Breast epithelium (tissue), 4 donors: ENCODE measurements at places on chromosomes 4 and X.

DNA sequence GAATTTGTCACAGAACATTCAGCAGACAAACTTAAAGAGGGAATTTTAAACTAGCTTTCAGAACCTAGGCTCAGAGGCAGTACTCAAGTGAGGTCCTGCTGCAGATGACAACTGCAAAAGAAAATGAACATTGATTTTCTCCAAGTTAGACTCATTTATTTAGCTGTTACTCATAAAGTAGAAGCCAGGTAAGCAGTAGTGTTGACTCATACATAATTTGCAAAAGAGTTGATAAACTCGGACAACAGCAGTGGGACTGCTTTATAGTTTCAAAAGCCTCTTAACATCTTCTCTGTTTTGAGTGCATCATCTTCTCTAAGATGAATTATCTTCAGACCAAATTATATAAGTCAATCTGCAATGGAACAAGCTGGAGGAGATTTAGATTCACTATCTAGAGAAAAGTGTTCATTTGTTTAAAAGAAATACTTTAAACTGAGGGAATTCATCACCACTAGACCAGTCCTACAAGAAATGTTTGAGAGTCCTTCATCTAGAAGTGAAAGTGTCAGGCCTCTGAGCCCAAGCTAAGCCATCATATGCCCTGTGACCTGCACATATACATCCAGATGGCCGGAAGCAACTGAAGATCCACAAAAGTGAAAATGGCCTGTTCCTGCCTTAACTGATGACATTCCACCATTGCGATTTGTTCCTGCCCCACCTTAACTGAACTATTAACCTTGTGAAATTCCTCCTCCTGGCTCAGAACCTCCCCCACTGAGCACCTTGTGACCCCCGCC is 49.5 kb downstream of the COQ2 start:
- DNase-seq = no peak

- DNase-seq = no peak
These were observed 2.3 kb upstream of the SOWAHD start for GRCh38 chrX:119755981-119756533.

- DNase-seq = no peak
These were observed 92.7 kb upstream of the ARX start for GRCh38 chrX:25108481-25108880.

- no peak for DNase-seq
These were observed 35.4 kb upstream of the HPSE start for GRCh38 chr4:83369831-83370639.

DNA sequence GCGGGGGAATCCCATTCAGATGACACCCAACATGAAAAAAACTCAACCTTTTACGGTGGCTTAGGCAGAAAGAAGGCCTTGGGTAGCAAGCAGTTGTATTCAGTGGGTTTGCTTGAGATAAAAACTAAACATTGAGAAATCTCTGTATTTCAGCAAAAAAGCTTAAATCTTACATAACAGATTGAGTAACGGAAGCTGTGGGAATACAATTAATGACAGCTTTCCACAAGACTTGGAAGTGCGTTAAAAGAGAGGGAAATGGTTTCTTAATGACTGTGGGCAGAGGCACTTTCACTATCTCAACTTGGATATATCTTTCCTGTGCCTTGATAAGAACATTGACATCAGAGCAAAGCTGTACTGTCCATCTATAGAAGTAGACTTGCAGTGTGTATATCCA is 418.5 kb upstream of the HS3ST1 start:
- DNase-seq = no peak

DNA sequence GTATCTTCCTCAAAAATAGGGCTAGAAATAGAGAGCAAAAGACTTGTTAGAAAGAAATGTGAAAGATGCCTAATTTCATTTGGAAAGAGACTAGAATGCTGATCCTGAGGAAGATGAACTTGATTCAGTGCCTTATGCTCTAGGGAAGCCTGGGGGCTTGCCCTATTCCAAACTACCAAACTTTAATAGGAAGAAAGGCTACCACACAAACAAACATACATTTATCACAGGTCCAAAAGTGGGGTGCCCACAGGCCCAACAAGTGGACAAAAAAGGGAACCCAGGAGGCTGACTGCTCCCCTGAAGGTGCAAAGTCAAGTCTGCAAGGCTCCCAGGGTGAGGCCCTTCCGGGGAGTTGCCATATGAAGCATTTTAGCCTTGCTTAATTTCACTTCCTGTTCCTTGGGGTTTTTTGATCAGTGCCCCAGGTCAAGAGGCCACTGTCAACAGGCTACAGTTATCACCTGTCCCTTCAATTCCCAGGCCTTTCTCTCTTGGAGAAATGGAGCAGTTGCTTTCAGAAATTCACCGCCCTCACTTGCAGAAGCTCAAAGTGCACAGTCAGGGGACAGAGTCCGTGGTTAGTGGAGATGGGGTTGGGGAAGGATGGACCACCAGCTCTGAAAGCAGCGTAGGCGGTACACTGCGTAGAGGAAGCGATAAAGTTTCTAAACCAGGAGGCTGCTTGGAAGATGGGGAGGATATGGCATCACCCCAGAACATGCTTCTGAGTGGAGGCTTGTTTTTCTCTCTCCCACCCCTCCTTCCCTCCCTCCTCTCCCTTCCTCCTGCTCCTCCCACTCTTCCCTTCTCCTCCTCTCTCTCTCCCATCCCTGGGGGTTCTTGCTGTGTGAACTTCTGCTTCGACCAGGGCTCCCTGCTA is 36.4 kb downstream of the TMEM154 start:
- no peak for DNase-seq

DNA sequence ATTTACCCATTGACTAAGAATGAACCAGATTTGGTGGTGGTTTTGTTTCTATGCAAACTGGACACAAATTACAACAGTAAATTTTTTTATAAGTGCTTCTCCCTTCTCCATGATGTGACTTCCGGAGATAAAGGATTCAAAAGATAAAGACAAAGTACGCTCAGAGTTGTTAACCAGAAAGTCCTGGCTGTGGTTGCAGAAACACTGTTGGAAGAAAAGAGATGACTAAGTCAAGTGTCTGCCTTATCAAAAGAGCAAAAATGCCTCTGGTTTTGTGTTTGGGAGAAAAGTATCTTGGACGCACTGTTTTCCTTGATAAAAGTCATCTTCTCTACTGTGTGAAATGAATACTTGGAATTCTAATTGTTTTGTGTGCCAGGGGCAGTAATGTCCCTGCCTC is 213.4 kb downstream of the GC start:
- DNase-seq = no peak

- DNase-seq = no peak
These were observed 150.9 kb downstream of the SPCS3 start for GRCh38 chr4:176470671-176471070.

DNA sequence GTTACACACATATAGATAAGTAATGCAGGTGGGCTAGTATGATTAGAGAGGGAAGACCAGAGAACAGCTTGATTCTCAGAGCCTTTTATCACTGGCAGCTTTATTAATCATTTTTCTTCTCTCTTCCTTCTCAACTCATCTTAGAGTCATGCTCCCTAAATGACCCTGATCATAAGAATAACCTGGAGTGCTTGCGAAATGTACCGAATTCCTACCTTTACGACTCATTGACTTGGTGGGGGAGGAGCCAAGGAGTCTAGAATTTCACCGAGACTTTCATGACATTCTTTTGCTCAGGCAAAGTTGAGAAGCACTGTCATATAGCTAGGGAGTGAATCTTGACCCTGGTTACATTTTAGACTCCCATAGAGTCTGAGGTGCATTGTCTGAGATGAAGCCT is 298.9 kb upstream of the PUDP start:
- DNase-seq = no peak

DNA sequence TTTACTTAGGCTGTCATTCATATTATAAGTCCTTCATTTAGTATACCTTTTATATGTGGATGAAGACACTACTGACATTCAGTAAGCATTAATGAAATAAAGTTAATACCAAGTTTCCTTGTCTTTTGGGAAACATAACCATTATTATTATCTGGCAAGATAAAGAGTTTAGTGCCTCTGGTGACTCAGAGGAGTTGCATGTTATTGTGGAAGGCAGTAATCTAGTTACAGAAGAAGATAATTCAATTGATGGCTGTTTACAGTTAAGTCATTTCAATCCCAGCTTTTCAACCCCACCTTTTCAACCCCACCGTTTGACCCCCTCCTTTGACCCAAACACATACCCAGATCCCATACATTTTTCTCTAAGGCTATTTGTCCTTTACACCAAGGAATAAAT is 143.8 kb downstream of the FANCB start:
- DNase-seq = no peak

GRCh38 chr4:2412885-2413716 is 5.3 kb downstream of the ZFYVE28 start:
- DNase-seq = peak; percentile 67

GRCh38 chr4:74435296-74435695 is 9.6 kb upstream of the AREG start:
- no peak for DNase-seq
